ENCODE measurements at places on chromosomes 6 and 20.

DNA sequence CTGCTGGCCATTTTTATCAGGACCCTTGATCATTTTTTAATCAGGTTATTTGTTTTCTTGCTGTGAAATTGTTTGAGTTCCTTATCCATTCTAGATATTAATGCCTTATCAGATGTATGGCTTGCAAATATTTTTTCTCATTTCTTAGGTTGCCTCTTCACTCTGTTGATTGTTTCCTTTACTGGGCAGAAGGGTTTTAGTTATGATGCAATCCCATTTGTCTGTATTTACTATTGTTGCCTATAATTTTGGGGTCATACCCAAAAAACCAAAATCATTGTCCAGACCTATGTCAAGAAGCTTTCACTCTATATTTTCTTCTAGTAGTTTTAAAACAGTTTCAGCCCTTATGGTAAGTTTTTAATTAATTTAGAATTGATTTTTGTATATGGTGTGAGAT lies 172.5 kb downstream of the SLC24A3 start:
- DNase-seq = no peak

GRCh38 chr6:21208796-21209186 lies 384.8 kb upstream of the SOX4 start:
- no peak for DNase-seq

DNA sequence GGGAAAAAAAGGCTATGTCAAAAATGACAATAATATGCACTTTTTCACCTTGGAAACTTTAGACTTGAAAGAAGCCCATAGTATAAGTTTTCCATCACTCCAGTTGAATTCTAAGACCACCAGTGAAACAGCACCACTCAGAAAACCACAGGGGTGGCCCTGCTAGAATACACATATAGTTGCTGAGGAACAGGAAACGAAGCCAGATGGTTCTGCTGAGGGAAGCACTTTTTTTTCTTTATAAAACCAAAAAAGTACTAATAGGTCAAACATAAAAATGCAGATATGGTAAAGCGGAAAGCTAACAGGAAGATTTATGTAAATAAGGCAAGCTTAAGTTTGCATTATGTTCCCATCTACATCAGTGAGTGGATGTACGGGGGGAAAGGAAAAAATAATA lies 303.9 kb downstream of the FOXC1 start:
- DNase-seq = no peak

DNA sequence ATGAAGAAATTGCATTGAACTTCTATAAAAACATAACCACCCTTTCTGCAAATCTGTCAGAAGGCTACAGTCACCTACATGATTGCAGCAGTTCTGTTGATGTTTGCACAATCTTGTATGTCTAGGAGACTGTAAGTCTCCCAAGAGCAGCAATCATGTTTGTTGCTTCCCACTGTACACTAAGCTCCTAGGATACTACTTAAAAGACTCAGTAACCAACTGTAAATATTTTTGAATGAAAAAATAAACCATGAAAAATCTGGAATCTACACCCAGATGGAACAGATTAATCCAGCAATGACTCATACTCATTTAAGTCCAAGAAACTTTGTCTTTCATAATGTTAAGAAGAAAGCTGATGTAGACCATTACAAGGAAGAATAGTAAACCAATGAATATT lies 168.5 kb upstream of the ATXN1 start:
- no peak for DNase-seq
